ENCODE measurements at places on chromosomes 2 and 18.

DNA sequence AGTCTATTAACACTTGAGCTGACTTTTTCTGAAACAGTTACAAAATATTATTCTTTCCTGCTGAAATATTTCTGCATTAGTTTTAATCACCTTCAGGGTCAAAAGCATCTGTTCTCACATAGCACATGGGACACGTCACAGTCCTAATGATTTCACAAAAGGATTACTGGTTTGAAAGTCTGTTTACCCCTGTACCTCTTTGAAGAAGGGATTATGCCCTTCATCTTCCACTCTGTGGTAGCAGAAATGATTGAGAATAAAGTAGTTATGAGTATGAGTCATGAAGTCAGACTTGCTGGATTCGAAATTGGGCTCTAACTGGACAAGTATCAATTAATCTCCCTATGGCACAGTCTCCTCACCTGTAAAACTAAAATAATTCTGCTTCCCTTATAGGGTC lies 121.2 kb downstream of the SATB2 start:
- no peak overlapping the region for H3K27ac ChIP-seq
- H3K27me3 ChIP-seq, result no peaks in the 10 kb centered on the region
- no peak overlapping the region for H3K4me3 ChIP-seq
- no peaks in the 10 kb centered on the region for H3K4me1 ChIP-seq
- no peak for DNase-seq

DNA sequence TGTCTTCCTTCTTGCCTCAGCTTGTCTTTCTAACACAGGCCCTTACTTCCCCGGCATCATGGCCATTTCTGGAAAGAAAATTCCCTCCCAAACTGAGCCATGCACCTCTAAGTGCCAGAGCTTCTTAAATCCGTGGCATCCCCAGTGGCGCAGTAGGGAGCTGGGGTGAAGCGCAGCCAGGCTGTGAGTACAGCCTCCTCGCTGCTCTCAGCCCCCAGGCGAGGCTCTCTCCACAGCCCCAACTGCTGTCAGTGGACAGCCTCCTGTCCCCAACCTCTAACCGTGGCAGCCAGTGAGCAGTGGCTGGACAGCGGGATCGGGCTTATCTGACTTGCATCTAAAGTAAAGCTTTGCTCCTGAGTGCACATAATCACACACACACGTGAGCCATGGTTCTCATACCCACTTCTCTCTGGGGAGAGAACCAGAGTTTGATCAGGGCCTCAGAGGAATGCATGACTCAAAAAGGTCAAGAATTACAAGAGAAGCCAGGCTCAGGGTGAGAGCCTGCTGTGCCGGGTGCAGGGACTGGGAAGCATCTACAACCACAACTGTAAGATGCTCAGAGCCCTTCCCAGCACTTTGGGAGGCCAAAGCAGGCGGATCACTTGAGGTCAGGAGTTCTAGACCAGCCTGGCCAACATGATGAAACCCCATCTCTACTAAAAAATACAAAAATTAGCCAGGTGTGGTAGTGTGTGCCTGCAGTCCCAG lies 50.7 kb downstream of the SFXN5 start:
- H3K4me3 ChIP-seq, result no peak overlapping the region
- no peaks in the 10 kb centered on the region for H3K4me1 ChIP-seq
- no peaks in the 10 kb centered on the region for H3K27me3 ChIP-seq

- no peaks in the 10 kb centered on the region for H3K36me3 ChIP-seq
- H3K27me3 ChIP-seq, result no peaks in the 10 kb centered on the region
- no peaks in the 10 kb centered on the region for H3K4me1 ChIP-seq
- H3K4me3 ChIP-seq, result no peak overlapping the region
These were observed 250.7 kb downstream of the GBX2 start for GRCh38 chr2:235917506-235917905.

GRCh38 chr2:136905779-136906178 lies 140.4 kb downstream of the THSD7B start:
- no peaks in the 10 kb centered on the region for H3K27me3 ChIP-seq
- H3K4me3 ChIP-seq, result no peak overlapping the region
- no peak for DNase-seq
- no peaks in the 10 kb centered on the region for H3K36me3 ChIP-seq

DNA sequence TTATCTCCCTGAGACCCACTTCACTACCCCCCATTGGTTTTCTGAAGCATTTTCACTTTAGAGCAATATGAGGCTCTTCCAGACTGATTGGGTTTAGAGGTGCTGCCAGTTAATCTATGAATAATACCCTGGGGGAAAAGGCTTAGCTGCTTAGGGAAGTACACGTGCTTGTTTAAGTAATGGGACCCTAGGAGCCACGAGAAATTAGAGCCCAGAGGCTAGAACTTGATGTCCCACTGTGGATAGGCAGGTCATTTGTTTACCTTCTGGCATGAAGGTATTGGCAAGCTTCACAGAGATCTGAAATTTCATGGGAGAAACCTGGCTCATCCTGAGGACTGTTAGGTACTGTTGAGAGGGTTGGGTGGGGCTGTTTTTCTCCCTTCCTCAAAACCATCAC lies 59.7 kb downstream of the CLIP4 start:
- H3K4me1 ChIP-seq, result peaks cover 5% of the 10 kb centered on the region
- no peaks in the 10 kb centered on the region for H3K27me3 ChIP-seq
- no peak overlapping the region for H3K27ac ChIP-seq
- DNase-seq, result no peak

GRCh38 chr2:207283356-207283755 lies 117.6 kb upstream of the KLF7 start:
- no peaks in the 10 kb centered on the region for H3K27me3 ChIP-seq
- DNase-seq, result peak; percentile 22
- no peaks in the 10 kb centered on the region for H3K36me3 ChIP-seq
- peaks cover 71% of the 10 kb centered on the region for H3K4me1 ChIP-seq
- H3K27ac ChIP-seq, result peak overlapping the region; percentile 56
- H3K4me3 ChIP-seq, result peak overlapping the region; percentile 22

DNA sequence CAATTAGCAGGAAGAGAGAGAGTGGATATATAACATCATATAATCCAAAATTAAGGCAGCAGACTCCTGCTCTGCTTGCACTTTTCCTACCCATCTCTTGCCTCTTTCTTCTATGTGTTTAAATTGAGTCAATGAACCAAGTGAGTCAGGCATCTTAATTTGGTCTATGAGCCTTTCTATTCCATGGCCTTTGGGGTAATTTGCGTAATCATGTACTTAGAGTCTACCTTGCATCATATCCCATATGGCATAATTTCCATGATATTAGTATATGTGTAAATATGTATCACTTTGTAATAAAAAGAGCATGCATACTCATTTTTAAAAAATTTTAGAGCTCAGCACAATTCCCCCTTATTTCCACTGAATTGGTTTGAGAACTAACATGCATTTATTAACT lies 555.2 kb downstream of the STK39 start:
- no peak overlapping the region for H3K27ac ChIP-seq
- H3K4me1 ChIP-seq, result no peaks in the 10 kb centered on the region
- no peaks in the 10 kb centered on the region for H3K36me3 ChIP-seq
- no peak for DNase-seq
- no peak overlapping the region for H3K4me3 ChIP-seq

DNA sequence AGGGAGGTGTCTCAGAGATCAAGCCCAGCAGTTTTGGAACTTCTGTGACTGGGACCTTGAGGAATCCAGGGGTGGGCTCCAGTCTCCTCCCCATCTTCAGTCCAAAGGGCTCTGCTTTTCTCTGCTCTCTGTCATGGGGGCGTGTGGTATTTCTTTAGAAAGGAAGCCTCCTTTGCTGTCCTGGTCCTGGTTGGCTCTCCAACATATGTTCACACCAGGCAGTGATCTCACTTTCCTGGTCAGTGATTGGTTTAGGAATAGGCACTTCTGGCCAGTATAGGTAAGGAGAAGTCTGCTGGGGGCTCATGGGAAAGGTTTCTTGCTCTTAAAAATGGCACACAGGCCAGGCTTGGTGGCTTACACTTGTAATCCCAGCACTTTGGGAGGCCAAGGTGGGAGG lies 115.5 kb upstream of the HAAO start:
- peaks cover 13% of the 10 kb centered on the region for H3K27me3 ChIP-seq
- peaks cover under 1% of the 10 kb centered on the region for H3K4me1 ChIP-seq
- H3K27ac ChIP-seq, result no peak overlapping the region
- no peaks in the 10 kb centered on the region for H3K36me3 ChIP-seq

GRCh38 chr2:78992807-78993517 lies 32.5 kb upstream of the REG3G start:
- H3K27me3 ChIP-seq, result peaks cover 30% of the 10 kb centered on the region
- H3K4me1 ChIP-seq, result no peaks in the 10 kb centered on the region
- H3K27ac ChIP-seq, result no peak overlapping the region
- H3K36me3 ChIP-seq, result no peaks in the 10 kb centered on the region
- DNase-seq, result no peak

- H3K4me1 ChIP-seq, result peaks cover 3% of the 10 kb centered on the region
- no peak for DNase-seq
- no peak overlapping the region for H3K27ac ChIP-seq
- H3K4me3 ChIP-seq, result no peak overlapping the region
These were observed 311.7 kb downstream of the XIRP2 start for GRCh38 chr2:167200019-167200418.

GRCh38 chr18:36594621-36595020 lies 234.2 kb downstream of the TPGS2 start:
- no peak for DNase-seq
- H3K36me3 ChIP-seq, result no peaks in the 10 kb centered on the region
- no peak overlapping the region for H3K27ac ChIP-seq
- H3K4me3 ChIP-seq, result no peak overlapping the region
- no peaks in the 10 kb centered on the region for H3K27me3 ChIP-seq

DNA sequence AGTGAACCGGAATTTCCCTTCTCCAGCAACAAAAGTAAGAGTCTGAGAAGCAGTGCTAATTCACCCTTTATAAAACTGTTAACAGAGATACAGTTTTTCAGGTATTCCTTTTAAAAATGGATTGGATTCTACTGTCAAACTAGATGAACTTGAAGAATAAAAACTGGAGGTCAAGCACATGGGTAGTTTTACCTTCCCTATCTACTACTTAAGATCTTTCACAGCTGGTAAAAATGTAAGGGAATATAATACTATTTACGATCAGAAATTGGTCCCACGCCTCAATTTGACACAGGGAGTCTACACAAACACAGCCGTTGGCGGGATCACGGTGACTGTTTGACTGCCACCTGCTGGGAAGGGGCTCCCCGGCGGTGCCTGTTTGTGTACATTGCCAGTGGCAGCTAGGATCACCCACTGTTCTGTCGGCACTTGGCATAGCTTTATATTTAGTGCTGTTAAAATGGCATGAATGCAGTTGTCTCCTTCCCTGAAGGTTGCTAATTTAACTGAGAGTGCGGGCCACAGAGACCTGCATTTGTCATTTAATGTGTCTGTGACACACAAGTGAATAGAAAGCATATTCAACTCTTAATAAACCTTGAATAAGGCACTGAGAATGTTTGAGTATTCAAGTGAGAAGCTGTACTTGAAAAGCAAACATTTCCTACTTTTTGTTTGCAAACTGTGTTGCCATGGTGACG lies 59.5 kb downstream of the ABCG8 start:
- H3K4me1 ChIP-seq, result no peaks in the 10 kb centered on the region
- H3K36me3 ChIP-seq, result peaks cover 75% of the 10 kb centered on the region
- H3K27me3 ChIP-seq, result no peaks in the 10 kb centered on the region
- H3K4me3 ChIP-seq, result no peak overlapping the region

- peaks cover 21% of the 10 kb centered on the region for H3K4me1 ChIP-seq
- H3K27me3 ChIP-seq, result no peaks in the 10 kb centered on the region
- peak overlapping the region; percentile 56 for H3K27ac ChIP-seq
These were observed 26.6 kb downstream of the MFF start for GRCh38 chr2:227351639-227352038.

DNA sequence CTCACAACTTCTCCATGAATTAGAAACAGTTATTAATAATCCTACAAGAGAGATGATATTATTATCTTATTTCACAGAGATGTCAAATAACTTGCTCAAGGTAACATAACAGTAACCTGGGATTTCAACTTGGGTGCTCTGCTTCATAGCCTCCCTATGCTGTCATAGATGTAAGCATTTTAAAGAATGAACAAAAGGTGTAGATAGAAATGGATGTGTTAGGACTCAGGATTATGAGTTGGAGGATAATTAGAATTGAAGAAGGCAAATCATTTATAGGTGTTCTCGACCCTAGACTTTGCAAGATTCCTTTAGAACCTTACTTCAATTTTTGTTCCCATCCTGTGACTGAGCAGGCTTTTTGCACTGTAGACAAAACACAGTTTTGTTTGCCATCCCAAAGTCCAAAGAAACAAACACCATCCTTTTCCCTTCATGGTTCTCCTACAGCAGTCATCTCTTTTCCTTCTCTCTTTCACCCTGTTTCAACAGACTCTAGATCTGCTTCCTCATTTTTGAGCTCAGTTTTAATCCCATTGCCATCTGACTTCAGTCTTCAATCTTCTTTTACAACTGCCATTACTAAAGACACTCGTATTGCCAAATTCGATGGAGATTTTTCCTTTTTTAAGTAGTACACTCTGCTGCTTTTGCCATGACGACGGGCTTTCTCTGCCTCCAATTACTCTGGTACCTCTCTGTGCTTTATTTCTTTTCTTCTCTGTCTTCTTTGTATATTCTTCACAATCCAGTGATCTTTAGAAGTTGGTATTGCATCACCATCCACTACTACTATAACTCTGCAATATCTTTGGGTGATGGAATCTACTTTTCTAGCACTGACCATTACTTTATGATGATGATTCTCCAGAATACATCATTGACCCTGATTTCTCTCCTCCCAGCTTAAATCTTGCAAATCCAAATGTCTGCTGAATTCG lies 4.5 kb downstream of the HNMT start:
- H3K27ac ChIP-seq, result no peak overlapping the region
- H3K36me3 ChIP-seq, result no peaks in the 10 kb centered on the region
- H3K27me3 ChIP-seq, result peaks cover 3% of the 10 kb centered on the region
- no peaks in the 10 kb centered on the region for H3K4me1 ChIP-seq

- H3K4me3 ChIP-seq, result no peak overlapping the region
- no peaks in the 10 kb centered on the region for H3K36me3 ChIP-seq
- DNase-seq, result no peak
- peaks cover 5% of the 10 kb centered on the region for H3K4me1 ChIP-seq
These were observed 12.8 kb upstream of the GCG start for GRCh38 chr2:162164802-162165201.

DNA sequence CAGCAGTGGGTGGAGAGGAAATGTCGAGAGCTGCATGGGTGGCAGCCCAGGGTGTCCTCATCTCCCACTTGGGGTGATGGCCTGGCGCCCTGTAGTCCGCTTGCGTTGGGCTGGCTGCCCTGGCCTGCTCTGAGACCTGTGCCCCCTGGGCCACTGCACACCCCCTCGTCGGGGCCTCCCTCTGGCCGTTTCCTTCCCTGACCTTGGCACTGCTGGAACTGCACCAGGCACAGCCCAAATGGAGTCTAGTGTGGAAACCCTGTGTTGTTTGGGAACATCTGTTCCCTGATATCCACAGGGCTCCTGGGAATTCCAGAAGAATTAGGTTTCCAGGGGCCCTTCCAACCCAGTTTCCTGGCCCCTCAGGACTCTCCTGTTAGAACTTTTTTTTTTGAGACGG lies 13.9 kb downstream of the EFHD1 start:
- H3K27ac ChIP-seq, result no peak overlapping the region
- H3K36me3 ChIP-seq, result no peaks in the 10 kb centered on the region
- no peak overlapping the region for H3K4me3 ChIP-seq
- DNase-seq, result no peak

DNA sequence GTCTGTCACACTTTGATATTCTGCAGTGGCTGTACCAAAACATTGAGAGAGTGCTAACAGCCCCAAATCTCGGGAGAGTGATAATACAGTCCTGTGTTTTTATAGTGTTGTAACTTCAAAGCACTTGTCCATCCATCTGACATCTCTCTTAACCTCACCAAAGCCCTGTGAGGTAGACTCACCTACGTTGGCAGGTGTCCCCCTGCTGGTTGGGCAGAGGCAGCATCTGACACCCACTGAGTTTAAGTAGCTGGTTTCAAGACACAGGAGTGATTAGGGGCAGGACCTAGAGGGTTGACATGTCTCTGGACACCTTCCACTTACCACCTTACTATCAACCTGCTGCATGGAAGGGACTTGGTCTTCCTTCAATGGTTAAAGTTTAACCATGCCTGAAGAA lies 22.9 kb downstream of the COLEC12 start:
- H3K4me1 ChIP-seq, result no peaks in the 10 kb centered on the region
- no peak overlapping the region for H3K27ac ChIP-seq
- H3K36me3 ChIP-seq, result no peaks in the 10 kb centered on the region
